ENCODE measurements at places on chromosomes 2 and 18. TPM values are rescaled to one million over a fixed set of nuclear protein-coding genes. Genes with fewer than 3 reads are reported as not detected.

GRCh38 chr2:237485304-237485703 lies 1.7 kb upstream of the MLPH start:
- peaks cover 21% of the 10 kb centered on the region for H3K4me1 ChIP-seq
- no peak overlapping the region for H3K4me3 ChIP-seq
- no peak overlapping the region for H3K27ac ChIP-seq
- DNase-seq: no peak
- no peaks in the 10 kb centered on the region for H3K36me3 ChIP-seq

- H3K27ac ChIP-seq: no peak overlapping the region
- no peaks in the 10 kb centered on the region for H3K36me3 ChIP-seq
- H3K27me3 ChIP-seq: peaks cover 12% of the 10 kb centered on the region
- DNase-seq: no peak
- H3K4me3 ChIP-seq: no peak overlapping the region
Measured at GRCh38 chr2:237483018-237483731, 3.9 kb upstream of the MLPH start.

GRCh38 chr2:109173311-109174171 lies 44.5 kb downstream of the SH3RF3 start:
- H3K36me3 ChIP-seq: no peaks in the 10 kb centered on the region
- DNase-seq: peak; percentile 70
- H3K27ac ChIP-seq: peak overlapping the region; percentile 99
- peaks cover 95% of the 10 kb centered on the region for H3K4me1 ChIP-seq
- peak overlapping the region; percentile 38 for H3K4me3 ChIP-seq

- H3K27ac ChIP-seq: no peak overlapping the region
- no peak for DNase-seq
- no peaks in the 10 kb centered on the region for H3K27me3 ChIP-seq
Measured at GRCh38 chr2:55592130-55592529, 25.3 kb downstream of the PPP4R3B start.

The FOXI3 gene
- not detected for total RNA-seq

The RIT2 gene
- total RNA-seq: not detected

The ACADL gene
- 132 TPM for total RNA-seq

The GKN2 gene
- 9.7 TPM for total RNA-seq

The HDLBP gene
- total RNA-seq: 404 TPM

Measured in thoracic aorta (tissue), 2 donors.